Transverse colon (tissue), 4 donors: ENCODE measurements at places on chromosomes 2 and 18. TPM values are rescaled to one million over a fixed set of nuclear protein-coding genes. Genes with fewer than 3 reads are reported as not detected.

- H3K4me3 ChIP-seq, result no peak overlapping the region
- no peaks in the 10 kb centered on the region for H3K27me3 ChIP-seq
- peaks cover 29% of the 10 kb centered on the region for H3K4me1 ChIP-seq
- H3K36me3 ChIP-seq, result no peaks in the 10 kb centered on the region
- peak overlapping the region; percentile 82 for H3K27ac ChIP-seq
- DNase-seq, result peak; percentile 85
Observed at GRCh38 chr18:3623769-3624545, 174.0 kb downstream of the TGIF1 start.

GRCh38 chr2:40668425-40668824, 216.5 kb upstream of the SLC8A1 start:
- no peak for DNase-seq
- H3K4me3 ChIP-seq, result no peak overlapping the region
- peak overlapping the region; percentile 57 for H3K27ac ChIP-seq
- H3K27me3 ChIP-seq, result no peaks in the 10 kb centered on the region

DNA sequence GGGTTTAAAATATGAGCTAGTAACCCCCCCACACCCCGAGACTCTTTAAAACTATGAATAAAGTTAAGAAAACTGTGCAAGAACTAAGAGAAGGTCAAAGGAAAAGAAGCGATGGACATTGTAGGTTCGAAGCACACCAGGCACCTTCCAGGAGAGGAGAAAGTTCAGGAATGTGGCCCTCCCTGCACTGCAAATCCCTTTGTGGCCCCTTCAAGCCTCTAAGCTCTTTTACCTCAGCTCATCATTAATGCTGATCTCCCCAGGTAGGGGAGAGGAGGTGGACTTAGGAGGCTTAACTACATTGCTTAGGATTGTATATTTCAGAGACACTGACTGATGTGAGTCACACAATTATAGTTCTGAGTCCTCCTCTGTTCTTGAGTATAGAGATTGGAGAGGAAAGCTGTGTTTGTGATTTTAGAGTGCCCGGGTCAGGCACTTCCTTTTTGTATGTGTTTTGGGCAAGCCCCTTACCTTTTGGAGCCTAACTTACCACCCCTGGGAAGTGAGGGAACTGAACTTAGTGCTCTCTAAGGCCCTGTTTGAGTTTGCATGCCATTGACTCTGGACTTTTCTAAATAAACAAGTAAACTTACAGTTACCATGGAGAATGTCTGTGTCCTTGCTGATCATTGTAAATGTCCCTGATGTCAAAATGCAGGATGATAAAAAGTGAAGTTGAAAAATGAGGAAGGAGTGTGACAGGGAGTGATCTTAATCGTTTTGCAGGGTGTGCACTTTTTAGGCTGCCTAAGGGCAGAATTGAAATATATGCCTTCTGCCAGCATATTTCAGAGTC, 140.8 kb upstream of the ZEB2 start:
- H3K27ac ChIP-seq, result peak overlapping the region; percentile 7
- no peaks in the 10 kb centered on the region for H3K4me1 ChIP-seq
- H3K4me3 ChIP-seq, result no peak overlapping the region
- no peaks in the 10 kb centered on the region for H3K27me3 ChIP-seq

The UGT1A10 gene
- 54.9 TPM for total RNA-seq

The ARHGAP15 gene
- 20.8 TPM for total RNA-seq
